ENCODE measurements at places on chromosomes 5 and 9.

DNA sequence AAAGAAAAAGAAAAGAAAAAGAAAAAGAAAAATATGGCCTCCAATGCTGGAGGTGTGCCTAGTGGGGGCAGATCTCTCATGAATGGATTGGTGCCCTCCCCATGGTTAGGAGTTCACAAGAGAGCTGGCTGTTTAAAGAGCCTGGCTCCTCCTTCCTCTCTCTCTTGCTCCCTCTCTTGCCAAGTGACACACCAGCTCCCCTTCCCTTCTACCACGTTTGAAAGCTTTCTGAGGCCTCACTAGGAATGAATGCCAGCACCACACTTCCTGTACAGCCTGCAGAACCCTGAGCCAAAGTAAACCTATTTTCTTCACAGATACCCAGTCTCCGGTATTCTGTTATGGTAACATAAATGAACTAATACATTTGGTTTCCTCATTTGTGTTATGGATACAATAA lies 14.4 kb upstream of the GALNT10 start:
- DNase-seq = no peak

DNA sequence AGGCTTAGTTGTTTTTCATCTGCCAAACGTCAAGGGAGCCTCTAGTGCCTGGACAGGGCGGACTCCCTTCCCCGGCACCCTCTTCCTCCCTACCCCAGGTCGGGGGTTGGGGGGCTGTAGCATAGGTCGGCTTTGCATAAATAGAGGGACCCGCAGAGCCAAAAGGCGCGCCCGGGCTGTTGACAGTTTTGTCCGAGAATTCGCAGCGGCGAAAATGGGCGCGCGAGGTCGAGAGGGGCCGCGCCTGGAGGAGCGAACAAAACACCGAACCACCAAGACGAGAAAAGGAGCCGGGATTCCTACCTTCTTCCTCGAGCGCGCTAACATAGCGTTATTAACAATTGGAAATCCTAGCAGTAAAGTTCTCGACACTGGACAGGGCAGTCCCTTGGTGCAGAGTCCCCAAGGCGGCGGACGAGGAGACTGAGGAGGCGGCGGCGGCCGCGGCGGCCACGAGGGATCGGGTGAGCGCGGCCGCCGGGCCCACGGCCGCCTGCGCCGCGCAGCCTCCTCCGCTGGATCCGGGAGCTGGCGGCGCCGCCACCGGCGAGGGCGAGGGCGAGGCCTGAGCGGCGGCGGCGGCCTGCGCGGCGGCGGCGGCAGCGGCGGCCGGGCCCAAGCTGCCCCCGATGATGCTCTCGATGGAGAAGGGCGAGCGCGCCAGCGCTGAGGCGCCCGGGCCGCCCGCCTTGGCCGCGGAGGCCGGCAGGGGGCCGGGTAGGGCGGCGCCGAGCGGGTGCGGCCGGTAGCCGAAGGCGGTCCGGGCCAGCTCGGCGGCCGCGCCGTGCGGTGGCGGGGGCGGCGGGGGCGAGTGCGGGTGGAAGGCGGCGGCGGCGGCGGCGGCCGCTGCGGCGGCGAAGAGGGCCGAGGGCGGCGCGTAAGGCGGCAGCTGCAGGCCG lies 1.7 kb downstream of the FOXD1 start:
- DNase-seq = peak; percentile 48

DNA sequence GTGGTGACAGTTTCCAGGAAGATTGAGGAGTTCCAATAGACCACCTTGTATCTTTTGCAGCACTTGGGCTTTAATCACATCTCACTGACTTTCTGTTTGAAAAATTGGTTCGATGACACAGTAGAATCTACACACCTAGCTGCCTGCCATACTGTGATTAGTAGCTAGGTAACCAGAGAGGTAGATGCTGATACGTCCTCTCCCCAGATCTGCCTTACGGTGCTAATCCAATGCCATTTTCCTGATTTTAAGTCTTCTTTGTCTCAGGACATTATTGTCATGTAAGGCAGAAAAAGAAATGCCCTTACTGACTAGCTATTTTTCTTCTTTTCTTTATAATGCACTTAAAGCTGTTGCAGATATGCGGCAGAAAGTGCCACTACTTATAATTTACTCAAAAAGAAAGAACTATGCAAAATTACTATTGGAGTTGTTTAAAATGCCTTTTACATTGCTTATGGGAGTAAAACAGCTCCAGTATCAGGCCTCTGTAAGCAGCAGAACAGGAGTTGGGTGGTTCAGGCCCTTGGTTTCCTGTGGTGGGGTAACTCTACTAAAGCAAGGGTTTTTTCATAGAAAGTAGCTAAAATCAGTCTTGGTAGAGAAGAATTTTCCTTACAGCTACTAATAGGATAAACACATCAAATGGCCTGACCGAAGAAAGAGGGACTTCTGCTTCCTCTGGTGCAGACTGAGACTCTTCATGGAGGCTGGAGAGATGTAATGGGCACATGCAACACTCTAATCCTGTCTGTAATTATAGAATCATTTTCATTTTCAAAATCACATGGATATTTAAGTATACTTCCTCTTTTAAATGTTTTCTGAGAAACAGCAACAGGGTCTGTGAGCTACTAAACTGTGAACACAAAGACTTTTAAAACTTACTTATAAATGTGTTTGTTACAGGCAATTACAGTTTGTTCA lies 177.2 kb downstream of the MAPKAP1 start:
- no peak for DNase-seq

DNA sequence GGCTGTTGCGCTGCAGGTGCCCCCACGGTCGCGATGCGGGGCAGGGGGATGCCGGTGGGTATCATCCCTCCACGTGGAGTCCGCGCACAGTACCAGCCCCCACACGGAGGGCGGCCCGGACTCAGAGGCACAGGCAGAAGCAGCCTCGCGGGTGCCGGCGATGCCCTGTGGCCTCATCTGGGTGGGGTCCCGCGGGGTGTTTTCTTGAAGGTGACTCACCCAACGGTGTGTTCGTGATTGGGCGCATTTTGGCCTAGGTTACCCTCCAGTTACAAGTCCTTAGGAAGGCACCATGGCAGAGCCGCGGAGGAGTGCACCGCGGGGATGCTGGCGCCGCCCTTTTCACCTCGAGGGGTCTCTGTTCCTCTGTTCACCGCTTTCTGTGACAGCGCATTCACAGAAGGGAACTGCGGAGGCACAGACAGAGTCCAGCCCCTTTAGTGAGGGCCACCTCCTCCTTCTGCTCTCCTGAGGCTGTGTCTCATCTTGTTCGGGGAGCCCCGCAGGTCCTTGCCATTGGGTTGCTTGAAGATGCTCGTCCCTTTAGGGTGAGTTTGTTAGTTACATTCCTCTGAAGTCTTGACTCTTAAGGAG lies 21.6 kb upstream of the EXOC3 start:
- no peak for DNase-seq

DNA sequence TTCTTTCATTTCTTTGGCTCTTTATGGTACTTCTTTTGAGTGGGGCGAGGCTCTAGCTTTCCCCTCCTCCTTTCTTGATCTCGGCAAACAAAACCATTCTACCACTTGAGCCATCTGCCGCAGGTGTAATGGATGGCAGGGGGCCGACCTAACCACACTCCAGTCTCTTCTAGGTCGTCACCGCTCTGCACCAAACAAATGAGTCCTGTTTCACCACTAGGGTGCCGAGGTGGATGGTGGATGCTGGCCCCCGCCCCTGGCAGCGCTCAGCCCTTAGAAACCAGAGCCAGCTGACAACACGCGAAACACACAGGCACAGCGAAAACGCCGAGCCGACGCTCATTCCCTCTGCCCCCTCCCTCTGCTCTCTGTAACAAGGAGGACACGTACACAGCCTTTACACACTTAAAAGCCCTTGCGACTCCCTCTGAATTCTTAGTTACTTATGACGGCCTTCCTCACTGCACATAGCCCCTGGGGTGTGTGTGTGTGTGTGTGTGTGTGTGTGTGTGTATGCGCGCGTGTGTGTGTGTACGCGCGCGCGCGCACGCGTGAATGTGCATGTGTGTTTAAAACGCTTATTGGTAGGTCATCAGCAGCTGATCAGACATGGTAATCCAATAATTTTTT lies 199.4 kb downstream of the MEF2C start:
- peak; percentile 42 for DNase-seq

- no peak for DNase-seq
These were observed 10.4 kb upstream of the SLC34A1 start for GRCh38 chr5:177373806-177374205.

DNA sequence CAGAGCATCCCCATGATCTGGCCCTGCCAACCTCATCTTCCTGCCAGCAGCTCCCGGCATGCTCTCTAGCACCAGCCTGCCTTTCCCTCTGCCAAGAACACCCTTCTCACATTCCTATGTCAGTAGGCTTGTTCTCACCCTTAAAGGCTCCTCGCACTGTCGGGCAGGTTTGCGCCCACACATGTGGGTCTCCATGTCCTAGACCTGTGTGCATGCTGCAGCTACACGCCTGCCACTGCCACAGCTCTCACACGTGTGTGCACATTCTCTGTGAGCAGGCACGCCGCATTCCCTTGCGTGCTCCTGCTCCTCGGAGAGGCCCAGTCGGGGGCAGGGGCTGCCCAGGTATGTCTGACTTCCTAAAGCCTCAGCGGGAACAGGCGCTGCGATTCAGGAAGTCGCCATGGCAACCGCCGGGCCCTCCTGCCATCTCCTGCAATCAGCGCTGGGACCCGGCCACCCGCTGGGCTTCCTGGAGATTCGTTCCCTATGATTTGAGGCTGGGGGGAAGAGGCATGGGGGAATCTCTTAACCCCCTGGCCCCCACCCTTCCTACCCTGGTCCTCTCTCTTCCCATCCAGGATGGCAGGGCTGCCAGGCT lies 28.1 kb downstream of the NDUFA8 start:
- no peak for DNase-seq

DNA sequence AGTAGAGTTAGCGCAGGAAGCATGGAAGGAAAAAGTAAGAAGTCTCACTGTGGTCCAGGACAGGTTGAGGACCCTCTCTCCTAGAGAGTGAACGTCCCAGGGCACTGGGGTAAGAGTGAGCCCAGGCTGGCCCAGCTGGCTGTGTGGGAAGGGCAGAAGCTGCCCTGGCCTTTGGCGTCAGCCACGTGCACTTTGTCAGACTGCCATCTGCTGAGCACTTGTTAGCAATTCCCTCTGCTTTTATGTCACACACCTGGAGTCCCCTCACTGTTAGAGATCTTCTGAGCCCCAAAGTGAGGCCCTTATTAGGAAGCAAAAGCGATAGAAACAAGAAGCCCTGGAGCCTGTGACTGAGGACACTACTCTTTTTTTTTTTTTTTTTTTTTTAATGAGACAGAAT lies 79.1 kb downstream of the UGCG start:
- peak; percentile 71 for DNase-seq

- DNase-seq = no peak
These were observed 253.5 kb downstream of the DMRTA1 start for GRCh38 chr9:22700171-22700570.

DNA sequence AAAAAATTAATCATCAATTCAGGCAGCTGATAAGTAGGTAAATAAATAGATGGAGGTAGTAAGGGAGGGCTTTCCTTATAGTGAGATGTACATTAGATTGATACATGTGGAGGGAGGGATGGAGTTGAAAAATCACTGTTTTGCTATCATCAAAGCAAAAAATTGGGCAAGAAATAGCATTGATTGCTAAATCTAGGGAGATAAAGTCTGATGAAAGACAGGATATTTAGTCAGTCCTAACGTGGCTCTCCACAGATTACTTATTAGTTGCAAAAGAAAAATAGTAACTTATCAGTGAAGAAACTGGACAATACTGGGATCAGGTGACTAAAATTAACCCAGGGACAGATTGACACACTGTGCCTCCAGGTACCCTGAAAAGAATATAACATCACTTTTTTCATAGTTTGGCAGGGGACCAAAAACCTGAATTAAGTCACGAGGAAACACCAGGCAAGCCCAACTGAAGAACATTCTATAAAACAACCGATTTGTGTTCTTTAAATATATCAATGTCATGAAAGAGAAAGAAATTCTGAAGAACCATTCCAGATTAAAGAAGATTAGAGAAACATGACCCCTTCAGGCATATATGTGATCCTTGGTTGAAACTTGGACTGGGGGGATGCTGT lies 27.1 kb upstream of the GOLPH3 start:
- DNase-seq = no peak

DNA sequence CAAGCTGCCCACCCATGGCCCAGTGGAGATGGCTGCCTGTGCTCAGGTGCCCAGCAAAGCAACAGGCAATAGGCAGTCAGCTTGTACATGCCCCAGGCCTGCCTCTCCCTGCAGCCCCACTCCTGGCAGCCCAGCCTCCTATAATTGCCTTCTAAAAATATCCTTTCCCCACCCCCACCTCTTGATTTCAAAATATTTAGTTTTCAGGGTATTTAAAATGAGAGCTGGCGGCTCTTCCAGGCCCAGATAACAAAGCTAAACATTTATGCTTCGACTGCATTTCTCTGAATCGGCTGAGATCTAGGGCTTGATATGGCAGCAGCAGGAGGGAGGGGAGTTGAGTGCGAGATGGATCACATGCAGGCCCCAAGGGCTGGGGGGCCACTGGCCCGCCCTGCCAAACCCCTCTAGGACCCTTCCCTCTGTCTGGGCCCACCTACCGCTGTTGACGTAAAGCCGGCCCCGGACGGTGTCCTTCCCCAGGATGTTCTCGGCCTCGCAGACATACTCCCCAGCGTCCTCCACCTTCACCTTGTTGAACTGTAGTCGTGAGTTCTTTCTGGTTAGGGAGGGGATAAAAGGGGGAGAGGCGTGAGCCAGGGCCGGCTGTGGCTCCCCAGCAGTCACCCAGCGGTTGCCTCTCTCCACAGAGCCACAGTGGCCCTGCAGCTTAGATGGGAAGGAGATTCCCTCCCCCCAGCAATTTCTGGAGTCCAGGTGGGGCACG lies 85.0 kb downstream of the PSD2 start:
- peak; percentile 17 for DNase-seq

DNA sequence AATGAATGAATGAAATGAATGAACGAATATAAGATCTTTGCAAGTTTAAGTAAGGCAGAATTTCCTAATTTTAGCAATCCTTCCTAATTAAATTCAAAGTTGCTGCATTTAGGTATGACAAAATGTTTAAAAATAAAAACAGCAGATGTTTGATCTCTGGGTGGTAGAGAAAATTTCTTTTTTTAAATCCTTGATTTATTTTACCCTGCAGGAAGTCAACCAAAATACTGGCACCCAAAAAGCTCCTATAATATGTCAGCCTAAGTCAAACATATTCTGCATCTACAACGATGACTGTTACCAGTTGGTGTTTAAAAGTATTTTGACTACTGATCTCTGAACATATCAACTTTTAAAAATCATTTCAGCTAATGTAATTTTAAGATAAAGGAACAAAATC lies 58.4 kb downstream of the TTC39B start:
- no peak for DNase-seq

All from small intestine (tissue), 16 donors.